ENCODE measurements at places on chromosomes 2 and 18. TPM values are rescaled to one million over a fixed set of nuclear protein-coding genes. Genes with fewer than 3 reads are reported as not detected.

The SP140L gene
- total RNA-seq: 13.5 TPM

The BOLL gene
- total RNA-seq: 8.1 TPM

The PID1 gene
- total RNA-seq: 20.5 TPM

DNA sequence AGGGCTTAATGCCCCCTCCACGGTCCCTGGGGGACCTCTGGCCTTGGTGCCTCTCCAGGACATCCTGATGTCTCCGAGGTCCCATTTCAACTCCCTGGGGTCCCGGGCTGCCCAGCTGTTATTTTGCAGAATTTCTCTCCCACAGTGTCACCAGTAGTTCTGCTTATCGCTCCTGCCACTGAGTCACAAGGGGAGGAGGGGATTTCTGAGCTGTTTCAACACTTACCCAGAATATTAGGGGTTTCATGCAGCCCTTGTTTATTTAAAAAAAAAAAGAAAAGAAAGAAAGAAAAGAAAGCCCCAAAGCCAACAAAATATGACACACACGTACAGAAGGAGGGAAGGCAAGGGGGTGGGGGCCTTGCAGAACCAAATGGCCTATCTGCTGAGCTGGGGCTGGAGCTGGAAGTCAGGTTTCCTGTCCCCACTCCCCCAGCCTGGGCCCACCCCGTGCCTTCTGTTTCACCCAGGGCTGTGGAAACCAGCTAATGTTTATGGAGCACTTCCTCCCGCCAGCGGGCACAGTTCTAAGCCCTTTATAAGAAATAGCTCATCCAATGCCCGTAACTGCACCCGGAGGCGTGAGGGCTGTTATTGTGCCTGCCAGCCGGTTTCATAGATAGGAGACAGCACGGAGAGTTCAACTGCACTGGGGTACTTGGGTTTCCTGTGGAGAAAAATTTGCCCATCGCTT lies 8.4 kb upstream of the ARID5A start:
- no peak for DNase-seq

DNA sequence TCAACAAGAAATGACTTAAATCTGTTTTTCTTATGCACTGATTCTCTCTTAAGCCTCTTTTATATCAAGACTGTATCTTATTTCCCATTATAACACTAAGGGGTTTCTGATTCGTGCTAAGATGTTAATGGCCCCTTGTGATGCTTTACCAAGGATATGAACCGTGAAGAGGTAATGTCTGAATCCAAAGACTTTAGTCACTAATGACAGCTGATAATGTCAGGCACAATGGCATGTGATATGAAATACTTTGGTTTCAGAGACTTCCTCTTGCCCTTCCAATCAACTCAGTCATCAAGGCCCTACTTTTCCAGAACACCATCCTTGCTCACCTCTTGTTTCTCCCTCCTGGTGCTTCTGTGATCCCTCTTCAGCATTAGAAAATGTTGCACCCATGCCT lies 262.8 kb downstream of the KCNE4 start:
- DNase-seq: no peak

GRCh38 chr2:241180495-241180894 lies 8.0 kb upstream of the ANO7 start:
- DNase-seq: no peak
